ENCODE measurements at places on chromosomes 11 and 22.

- DNase-seq = no peak
Measured at GRCh38 chr11:9274499-9275258, 9.5 kb upstream of the DENND5A start.

DNA sequence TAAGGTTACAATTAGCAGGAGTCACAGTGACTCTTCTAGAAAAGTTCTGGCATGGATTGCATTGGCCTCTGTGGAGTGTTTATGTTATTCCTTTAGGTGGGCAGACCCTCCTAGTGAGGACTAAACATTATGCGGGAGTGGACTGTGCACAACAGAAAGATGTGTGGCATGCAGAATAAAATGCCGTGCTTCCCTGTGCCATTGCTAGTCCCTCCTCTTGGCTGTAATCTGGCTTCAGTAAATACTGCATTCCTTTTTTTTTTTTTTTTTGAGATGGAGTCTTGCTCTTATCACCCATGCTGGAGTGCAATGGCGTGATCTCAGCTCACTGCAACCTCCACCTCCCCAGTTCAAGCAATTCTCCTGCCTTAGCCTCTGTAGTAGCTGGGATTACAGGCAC lies 45.0 kb downstream of the SLC5A1 start:
- DNase-seq = no peak

DNA sequence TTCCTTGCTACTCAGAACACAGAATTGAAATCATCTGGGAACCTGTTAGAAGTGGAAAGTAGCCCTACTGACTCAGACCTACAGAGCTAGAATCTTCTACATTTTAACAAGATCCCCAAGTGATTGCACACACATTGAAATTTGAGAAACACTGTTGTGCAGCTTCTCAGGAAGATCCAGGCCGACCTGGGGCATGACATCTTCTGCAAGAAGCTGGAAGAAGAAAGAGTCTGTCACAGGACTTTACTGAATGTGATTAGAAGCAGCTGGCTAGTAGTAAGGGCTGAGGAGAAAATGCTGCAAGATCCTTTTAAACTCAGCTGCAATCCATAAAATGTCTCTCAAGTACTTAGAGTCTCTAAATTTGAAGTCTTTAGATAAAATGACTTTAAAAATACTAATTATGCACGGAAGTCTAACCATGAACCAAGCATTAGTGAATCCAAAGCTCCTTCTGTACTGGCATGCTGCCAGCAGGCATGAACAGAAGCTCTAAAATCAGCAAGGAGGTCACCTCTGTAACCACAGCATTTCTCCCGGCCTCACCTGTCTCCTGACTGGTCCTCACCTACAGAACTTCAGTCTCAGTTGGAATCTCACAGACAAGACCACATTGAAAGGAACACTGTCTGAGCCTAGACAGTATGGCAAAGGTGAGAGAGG lies 85.0 kb downstream of the SERGEF start:
- DNase-seq = no peak

- DNase-seq = no peak
Measured at GRCh38 chr22:25390297-25391240, 171.1 kb downstream of the CRYBB2 start.
